HTR-8/SVneo (cell line): ENCODE measurements at places on chromosomes 5 and 9.

GRCh38 chr9:115989831-115990230, 163.8 kb upstream of the PAPPA start:
- DNase-seq: no peak

GRCh38 chr9:91217388-91217787, 144.3 kb downstream of the AUH start:
- DNase-seq: no peak

GRCh38 chr5:73437101-73437776, 11.3 kb downstream of the FOXD1 start:
- peak; percentile 67 for DNase-seq

- DNase-seq: no peak
Measured at GRCh38 chr5:172667786-172668593, 26.9 kb downstream of the NEURL1B start.

- no peak for DNase-seq
Measured at GRCh38 chr5:32523625-32524024, 61.7 kb upstream of the SUB1 start.
